ENCODE measurements at places on chromosomes 6 and 20.

- DNase-seq = peak; percentile 61
These were observed 293.5 kb downstream of the CDKAL1 start for GRCh38 chr6:20827798-20828197.

DNA sequence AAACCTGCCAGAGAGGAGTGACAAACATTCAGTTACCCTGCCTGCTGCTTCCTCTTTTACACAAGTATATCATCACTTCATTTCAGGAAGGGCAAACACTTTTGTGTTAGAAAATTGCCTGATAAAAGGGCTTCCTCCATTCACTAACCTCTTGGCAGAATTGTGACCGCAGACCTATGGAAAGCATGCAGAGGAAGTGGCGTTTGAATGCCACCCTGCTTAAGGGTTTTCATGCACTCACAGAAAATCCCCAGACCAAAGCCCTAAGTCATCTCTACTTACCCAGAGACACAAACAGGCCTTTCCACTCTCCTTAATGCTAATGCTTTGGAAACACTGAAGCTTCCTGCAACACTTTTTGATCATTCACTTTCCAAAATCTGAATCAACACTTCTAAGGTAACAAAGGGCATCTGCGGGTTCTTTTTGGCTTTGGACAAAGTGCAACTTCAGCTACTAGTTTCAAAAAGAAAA is 22.1 kb upstream of the RALGAPA2 start:
- DNase-seq = no peak

GRCh38 chr6:139539852-139540251 is 165.4 kb upstream of the CITED2 start:
- DNase-seq = peak; percentile 89

DNA sequence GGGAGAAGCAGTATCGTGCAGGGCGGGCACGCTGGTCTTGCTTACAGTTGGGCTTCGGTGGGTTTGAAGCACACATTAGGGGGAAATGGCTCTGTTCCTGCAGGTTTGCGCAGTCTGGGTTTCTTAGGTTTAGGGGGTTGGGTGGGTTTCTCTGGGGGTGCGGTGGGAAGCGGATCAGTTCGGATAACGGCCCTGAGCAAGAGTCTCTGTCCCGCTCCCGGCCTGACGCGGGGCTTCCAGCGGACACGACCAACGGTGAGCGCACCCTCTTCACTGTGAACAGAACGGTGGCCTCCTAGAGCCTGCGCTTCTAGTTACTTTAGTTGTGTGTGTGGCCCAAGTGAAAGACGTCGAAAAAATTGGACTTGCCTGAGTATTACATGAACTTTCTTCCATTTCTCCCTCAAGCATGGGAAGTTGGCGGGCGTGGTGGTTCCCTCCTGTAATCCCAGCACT is 635 bp upstream of the ELOVL2 start:
- no peak for DNase-seq

- DNase-seq = no peak
These were observed 40.7 kb upstream of the TAGAP start for GRCh38 chr6:159085396-159085895.

GRCh38 chr6:42140032-42140431 is 2.4 kb downstream of the C6orf132 start:
- no peak for DNase-seq

DNA sequence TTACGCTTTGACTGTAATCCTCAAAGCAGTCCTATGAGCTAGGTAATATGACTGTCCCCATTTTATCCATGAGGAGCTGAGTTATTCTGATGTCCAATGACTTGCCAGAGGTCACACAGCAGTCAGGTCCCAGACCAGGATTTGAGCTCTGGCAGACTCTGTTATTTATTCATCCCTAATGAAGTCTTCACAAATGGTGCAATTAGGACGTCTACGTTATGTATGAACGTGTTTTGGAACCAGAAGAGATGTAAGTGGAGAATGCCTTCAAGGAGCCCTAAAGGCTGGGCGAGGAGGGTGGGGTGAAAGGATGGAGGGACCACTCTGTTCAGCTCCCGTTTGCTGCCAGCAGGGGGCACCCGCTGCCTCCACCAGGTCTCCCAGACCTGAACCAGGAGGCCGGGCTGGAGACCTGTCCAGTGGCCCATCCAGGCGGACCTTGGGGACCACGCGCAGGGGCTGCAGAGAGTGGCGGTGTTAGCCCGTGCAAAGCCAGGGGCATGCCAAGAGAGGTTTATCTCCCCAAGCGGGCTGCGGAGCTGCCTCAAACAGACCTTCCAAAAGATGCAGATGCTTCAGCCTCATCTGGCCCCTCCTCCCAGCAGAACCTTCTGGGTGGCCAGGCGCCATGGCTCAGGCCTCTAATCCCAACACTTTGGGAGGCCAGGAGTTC is 15.2 kb upstream of the ZNF335 start:
- DNase-seq = peak; percentile 33

GRCh38 chr20:58579069-58579818 is 64.0 kb upstream of the APCDD1L start:
- DNase-seq = no peak

DNA sequence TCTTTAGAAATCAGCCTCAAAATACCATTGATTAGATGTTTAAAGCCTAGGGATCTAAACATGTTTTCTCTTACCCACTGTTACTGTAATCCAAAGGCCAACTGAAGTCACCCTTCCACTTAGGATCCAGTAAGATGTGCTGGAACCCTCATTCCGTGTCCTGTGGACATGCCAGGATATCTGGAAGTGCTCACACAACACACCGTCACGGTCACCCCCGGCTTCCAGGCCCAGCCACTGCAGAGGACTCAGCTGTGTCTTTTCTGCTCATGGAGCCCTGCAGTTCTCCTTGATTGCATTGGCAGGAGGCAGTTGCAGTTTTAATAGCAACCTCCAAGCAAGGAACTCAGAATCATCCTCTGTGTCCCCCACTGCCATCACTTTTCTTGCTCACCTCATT is 93.3 kb downstream of the CAP2 start:
- DNase-seq = no peak

- DNase-seq = no peak
These were observed 19.5 kb downstream of the SPATS1 start for GRCh38 chr6:44361947-44362346.

- no peak for DNase-seq
These were observed 911.0 kb upstream of the CITED2 start for GRCh38 chr6:140285471-140285870.

- DNase-seq = no peak
These were observed 89.2 kb upstream of the BHLHE23 start for GRCh38 chr20:63095718-63096654.

DNA sequence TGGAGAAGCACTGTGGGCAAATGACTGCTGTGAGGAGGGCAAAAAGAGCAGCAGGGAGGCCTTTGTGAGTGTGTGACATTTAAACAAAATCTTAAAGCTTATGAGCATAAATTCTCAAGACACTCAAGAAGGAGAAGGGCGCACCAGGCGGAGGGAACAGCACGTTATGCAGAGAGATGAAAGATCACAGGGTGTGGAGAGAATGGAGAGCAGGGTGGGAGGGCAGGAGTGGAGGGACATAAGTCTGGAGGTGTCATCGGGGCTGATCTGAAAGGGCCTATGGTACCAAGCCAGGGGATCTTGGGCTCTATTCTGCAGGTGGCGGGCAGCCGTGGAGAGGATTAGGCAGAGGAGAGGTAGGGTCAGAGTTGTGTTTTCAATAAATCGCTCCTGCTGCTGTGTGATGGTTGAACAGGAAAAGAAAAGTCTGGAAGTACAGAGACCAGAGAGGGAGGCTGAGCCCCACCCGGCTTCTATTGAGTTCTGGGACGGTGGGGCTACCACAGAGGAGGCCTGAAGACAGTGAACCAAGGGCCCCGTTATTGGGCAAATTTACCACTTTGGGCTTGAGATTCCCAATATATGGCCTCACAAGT is 24.3 kb upstream of the DLGAP4 start:
- no peak for DNase-seq

DNA sequence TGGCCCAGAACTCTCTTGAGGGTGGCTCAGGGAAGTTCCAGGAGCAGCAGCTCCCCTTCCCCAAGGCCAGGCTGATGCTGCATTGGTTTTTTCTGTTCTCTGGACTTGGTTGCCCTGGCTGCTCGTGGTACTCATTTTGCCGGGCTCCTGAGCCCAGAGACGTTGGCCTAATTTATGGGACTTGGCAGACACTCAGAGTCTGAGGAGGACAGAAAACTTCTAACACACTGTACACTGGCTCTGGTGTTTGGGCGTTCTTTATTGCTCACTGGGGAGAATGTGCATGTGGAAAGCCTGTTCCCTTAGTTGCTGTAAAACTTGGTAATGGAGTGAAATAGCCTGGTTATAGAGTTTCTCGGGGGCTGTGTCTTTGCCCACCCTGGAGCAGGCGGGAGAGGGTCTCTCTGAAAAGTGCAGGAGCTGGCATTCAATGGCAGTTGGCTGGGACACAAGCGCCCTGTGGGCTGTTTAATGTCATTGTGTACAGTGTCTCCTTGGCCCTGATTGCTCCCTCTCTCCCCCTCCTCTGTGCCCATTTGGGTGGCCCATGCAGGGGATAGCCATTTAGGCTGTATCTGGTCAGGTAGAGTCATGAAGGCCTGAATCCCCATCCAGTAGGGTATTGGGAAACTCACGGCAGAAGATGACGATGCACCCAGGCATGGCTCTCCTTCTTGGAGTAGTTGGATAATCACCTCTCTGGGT is 109.3 kb downstream of the CDC5L start:
- peak; percentile 55 for DNase-seq

- DNase-seq = no peak
These were observed 86.3 kb downstream of the RFPL4B start for GRCh38 chr6:112433457-112433856.

DNA sequence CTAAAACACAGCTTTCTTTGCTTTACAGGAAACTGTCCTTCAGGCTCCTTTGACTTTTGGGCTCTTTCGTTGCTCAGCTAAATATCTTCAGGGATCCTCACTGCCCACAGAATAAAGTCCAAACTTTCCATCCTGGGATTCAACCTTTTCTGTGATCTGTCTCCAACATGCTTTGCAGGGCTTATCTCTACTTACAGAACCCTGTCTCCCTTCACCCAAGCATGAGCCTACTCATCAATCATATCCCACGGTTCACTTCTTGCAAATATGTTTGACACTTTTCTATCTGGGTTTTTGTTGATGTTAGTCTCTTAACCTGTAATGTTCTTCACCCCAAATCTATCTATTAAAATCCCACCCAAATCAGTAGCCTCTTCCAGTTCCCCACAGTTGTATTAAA is 327.3 kb upstream of the RNF24 start:
- DNase-seq = no peak

- DNase-seq = no peak
These were observed 28.4 kb downstream of the MAP3K5 start for GRCh38 chr6:136763716-136764516.

- DNase-seq = no peak
These were observed 74.1 kb downstream of the ASXL1 start for GRCh38 chr20:32432277-32432676.

GRCh38 chr6:150430815-150431214 is 62.0 kb downstream of the IYD start:
- DNase-seq = no peak

- peak; percentile 84 for DNase-seq
These were observed 10.6 kb upstream of the CCN5 start for GRCh38 chr20:44704551-44704971.

DNA sequence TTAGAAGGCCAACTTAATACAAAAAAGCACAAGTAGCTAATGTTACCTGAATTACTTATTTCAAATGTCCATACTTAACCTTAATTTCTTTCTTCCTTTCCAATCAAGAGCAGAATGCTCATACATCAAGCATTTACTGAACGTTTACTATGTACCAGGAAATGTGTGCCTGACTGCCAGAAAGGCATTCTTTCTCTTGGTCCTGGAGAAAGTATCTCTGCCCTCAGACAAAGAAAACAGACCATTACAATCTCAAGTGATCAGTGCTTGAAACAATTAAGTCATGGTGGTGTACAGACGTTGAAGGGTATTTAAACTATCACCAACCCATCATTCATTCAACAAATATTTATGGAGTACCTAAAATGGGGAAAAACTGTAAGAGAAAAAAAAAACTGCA is 26.4 kb downstream of the CSNK2A1 start:
- DNase-seq = peak; percentile 5

GRCh38 chr20:49615401-49616153 is 47.6 kb upstream of the PTGIS start:
- no peak for DNase-seq

- peak; percentile 78 for DNase-seq
These were observed 113.9 kb downstream of the WDR27 start for GRCh38 chr6:169587975-169588374.

DNA sequence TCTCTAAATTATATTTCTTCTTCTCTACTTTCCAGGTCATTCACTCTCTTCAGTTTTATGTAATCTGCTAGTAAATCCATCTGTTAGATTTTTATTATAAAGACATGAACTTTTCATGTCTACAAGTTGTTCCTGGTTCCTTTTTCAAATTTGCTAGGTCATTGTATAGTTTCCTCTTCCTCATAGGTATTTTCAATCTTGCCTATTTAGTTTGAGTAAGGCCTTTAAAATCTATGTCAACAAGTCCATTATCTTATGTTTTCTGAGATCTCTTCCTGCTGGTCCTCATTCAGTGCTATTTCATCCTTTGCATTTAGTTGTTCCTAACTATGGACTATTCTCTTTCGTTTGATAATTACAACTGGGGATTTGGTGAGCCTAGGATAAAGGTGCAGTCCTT is 11.0 kb downstream of the RRBP1 start:
- DNase-seq = no peak

GRCh38 chr6:15783484-15783883 is 120.7 kb upstream of the DTNBP1 start:
- DNase-seq = no peak
